Cardiac muscle cell (in vitro differentiated cells and primary cell): ENCODE measurements at places on chromosomes 4 and X.

DNA sequence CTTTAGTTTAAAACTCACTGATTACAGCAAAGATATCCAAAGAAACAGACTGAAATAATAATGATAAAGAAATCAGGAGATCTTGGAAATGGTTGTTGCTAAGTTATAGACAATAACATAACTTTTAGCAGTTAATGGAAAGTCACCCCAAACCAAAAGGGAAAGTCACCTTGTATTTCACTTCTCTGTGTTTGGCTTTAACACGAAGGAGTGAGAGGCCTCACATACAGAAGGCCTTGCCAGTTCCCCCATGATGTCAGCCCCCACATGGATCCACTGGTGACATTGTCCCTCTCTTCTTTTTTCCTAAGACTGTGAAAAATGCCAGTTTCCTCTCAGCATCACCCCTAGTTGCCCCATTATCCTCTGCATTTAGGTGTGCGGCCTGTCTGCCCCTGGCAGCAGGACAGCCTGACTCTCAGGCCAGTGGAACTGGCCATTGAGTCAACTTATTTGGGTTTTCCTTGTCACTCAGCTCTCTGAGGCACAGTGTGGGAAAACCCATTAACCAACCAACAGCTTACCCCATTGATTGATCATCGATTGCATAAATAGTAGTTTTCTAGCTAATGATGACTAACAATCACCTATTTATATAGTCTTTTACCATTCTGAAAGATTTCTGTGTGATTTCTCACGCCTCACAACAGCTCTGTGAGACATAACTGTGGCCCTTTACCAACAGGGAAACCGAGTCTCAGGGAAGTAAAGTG is 308.1 kb downstream of the PTTG2 start:
- H3K36me3 ChIP-seq, result no peaks in the 10 kb centered on the region
- H3K4me1 ChIP-seq, result no peaks in the 10 kb centered on the region
- H3K27ac ChIP-seq, result no peak overlapping the region
- no peak for DNase-seq

GRCh38 chr4:10457255-10457801 is at the start of gene ZNF518B:
Gene ZNF518B, minus strand, starts transcription at chr4:10457426. Its CDS starts 11,098 bp downstream, at chr4:10446328.
- DNase-seq, result peak; percentile 81
- peaks cover 33% of the 10 kb centered on the region for H3K27me3 ChIP-seq
- H3K4me3 ChIP-seq, result peak within 1 kb of the TSS; percentile 30
- peaks cover 6% of the 10 kb centered on the region for H3K36me3 ChIP-seq
- H3K4me1 ChIP-seq, result no peaks in the 10 kb centered on the region

DNA sequence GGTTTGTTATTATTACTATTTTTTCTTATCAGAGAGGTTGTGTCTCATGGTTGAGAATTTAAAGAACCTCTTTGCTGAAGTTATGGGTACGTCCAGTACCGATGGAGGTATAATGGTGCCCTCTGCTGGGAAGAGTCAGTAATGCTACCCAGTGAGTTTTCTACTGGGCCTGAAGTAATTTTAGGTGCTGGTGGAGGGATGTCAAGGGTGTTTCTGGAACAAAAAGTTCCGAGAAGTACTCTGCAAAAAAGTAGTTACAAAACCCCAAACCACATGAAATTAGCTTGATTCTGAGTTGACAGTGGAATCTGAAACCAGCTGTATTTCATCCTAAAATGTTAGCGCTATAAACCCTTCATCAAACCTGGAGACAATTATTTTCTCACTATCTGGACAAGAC is 102.5 kb upstream of the MID1 start:
- DNase-seq, result peak; percentile 77
- H3K36me3 ChIP-seq, result no peaks in the 10 kb centered on the region
- H3K4me3 ChIP-seq, result no peak overlapping the region
- peak overlapping the region; percentile 52 for H3K27ac ChIP-seq
- H3K4me1 ChIP-seq, result no peaks in the 10 kb centered on the region
- H3K27me3 ChIP-seq, result no peaks in the 10 kb centered on the region

- no peaks in the 10 kb centered on the region for H3K27me3 ChIP-seq
- H3K36me3 ChIP-seq, result no peaks in the 10 kb centered on the region
- peak; percentile 91 for DNase-seq
- H3K4me3 ChIP-seq, result no peak overlapping the region
- H3K27ac ChIP-seq, result no peak overlapping the region
Observed at GRCh38 chrX:153900831-153901752, 3.4 kb upstream of the AVPR2 start.

GRCh38 chrX:154795016-154795415 is 10.3 kb downstream of the MPP1 start:
- H3K4me3 ChIP-seq, result no peak overlapping the region
- no peak for DNase-seq
- no peaks in the 10 kb centered on the region for H3K36me3 ChIP-seq
- H3K27ac ChIP-seq, result no peak overlapping the region
- no peaks in the 10 kb centered on the region for H3K27me3 ChIP-seq

- H3K4me1 ChIP-seq, result no peaks in the 10 kb centered on the region
- H3K36me3 ChIP-seq, result no peaks in the 10 kb centered on the region
- no peak for DNase-seq
- H3K4me3 ChIP-seq, result no peak overlapping the region
- no peak overlapping the region for H3K27ac ChIP-seq
Observed at GRCh38 chr4:100290585-100290984, 100.3 kb upstream of the DDIT4L start.

- H3K36me3 ChIP-seq, result no peaks in the 10 kb centered on the region
- H3K27ac ChIP-seq, result no peak overlapping the region
- H3K27me3 ChIP-seq, result no peaks in the 10 kb centered on the region
- H3K4me3 ChIP-seq, result no peak overlapping the region
Observed at GRCh38 chr4:108834166-108834834, 71.4 kb upstream of the ETNPPL start.

- no peak for DNase-seq
- H3K36me3 ChIP-seq, result no peaks in the 10 kb centered on the region
- no peaks in the 10 kb centered on the region for H3K27me3 ChIP-seq
Observed at GRCh38 chr4:89754531-89754930, 82.4 kb downstream of the SNCA start.

GRCh38 chr4:138952411-138952810 is 63.2 kb upstream of the NOCT start:
- no peaks in the 10 kb centered on the region for H3K4me1 ChIP-seq
- no peak overlapping the region for H3K4me3 ChIP-seq
- no peaks in the 10 kb centered on the region for H3K27me3 ChIP-seq
- no peak for DNase-seq
- H3K27ac ChIP-seq, result no peak overlapping the region

DNA sequence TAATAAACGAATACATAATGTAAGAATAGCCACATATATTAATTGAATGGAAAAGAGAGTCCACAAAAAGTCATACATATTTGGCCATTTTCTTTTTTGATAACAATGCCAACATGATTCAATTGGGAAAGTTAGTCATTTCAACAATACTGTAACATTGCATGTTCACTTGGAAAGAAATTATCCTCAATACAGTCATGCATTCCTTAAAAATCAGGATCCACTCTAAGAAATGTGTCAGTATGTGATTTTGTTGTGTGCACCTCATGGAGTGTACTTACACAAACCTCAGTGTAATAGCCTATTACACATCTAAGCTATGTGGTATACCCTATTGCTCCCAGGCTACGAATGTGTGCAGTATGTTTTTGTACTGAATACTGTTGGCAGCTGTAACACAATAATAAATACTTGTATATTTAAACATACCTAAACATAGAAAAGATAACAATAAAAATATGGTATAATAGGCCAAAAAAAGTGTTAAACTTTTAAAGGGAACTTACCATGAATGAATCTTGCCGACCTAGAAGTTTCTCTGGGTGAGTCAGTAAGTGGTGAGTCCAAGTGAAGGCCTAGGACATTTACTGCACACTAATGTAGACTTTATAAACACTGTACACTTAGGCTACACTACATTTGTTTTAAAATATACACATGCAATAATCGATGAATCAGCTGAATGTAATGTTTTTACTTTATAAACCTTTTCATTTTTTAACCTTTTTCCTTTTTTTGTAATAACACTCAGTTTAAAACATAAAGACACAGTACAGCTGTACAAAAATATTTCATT is 806.8 kb downstream of the PCDH18 start:
- no peak overlapping the region for H3K27ac ChIP-seq
- DNase-seq, result no peak
- H3K4me3 ChIP-seq, result no peak overlapping the region
- no peaks in the 10 kb centered on the region for H3K36me3 ChIP-seq

GRCh38 chrX:153441981-153442380 is 3.9 kb downstream of the TREX2 start:
- no peaks in the 10 kb centered on the region for H3K27me3 ChIP-seq
- H3K4me1 ChIP-seq, result no peaks in the 10 kb centered on the region
- H3K36me3 ChIP-seq, result no peaks in the 10 kb centered on the region
- no peak overlapping the region for H3K27ac ChIP-seq
- H3K4me3 ChIP-seq, result no peak overlapping the region

DNA sequence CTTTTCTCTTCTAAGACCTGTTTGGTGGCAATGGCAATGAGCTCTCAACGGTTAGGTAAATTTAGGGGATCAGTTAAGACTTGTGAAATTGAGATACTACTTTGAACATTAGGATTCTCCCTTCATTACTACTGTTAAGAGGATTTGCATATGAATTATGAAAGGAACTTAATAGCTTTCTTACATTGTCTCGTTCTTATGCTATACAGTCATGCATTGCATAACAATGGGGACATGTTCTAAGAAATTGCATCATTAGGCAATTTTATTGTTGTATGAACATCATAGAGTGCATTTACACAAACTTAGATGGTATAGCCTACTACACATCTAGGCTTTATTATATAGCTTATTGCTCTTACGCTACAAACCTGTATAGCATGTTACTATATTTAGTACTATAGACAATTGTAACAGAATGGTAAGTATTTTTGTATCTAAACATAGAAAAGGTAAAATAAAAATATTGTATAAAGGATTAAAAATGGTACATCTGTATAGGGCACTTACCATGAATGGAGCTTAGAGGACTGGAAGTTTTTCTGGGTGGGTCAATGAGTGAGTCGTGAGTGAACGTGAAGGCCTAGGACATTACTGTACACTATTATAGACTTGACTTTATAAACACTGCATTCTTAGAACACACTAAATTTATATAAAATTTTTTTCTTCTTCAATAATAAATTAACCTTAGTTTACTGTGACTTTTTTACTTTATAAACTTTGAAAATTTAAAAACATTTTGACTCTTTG is 62.5 kb downstream of the PAQR3 start:
- H3K36me3 ChIP-seq, result peaks cover 30% of the 10 kb centered on the region
- H3K27me3 ChIP-seq, result no peaks in the 10 kb centered on the region
- no peaks in the 10 kb centered on the region for H3K4me1 ChIP-seq

DNA sequence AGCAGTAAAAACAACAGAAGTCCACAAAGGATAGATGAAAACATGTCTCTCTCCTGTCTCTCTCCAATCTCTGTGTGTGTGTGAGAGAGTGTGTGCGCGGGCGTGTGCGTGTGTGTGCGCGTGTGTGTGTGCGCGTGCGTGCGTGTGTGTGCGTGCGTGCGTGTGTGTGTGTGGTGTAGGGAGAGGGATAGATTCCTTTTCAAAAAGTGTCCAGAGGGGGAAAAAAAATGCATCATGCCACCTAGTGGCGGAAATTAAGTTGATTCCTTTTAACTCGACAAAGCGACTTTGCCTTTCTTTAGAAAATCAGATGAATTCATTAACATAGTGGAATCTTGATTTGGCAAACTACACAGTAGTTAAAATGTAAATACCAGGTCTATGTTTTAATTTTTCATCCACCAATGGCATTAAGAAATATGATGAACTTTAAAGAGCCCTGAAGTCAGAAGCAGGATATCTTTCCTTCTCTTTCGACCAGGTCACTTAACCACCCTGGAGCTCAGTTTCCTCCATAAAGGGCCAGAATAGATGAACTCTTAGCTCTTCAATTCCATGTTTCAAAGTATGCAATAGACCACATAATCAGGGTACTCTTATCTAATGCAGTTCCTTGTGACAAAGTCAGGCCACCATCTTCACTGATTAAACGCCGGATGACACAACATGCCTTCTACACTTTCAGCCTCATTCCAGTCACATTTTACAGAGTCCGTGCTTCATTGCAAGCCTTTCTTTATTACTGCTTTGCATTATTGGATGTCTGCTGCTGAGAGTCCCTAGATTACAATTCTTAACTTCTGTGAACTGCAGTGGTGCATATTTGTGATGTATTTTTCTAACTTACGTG is 162.8 kb downstream of the FBXO8 start:
- DNase-seq, result peak; percentile 67
- H3K36me3 ChIP-seq, result no peaks in the 10 kb centered on the region
- H3K27me3 ChIP-seq, result no peaks in the 10 kb centered on the region
- H3K4me1 ChIP-seq, result peaks cover 13% of the 10 kb centered on the region
- H3K27ac ChIP-seq, result no peak overlapping the region

- H3K4me3 ChIP-seq, result no peak overlapping the region
- peak; percentile 7 for DNase-seq
- no peak overlapping the region for H3K27ac ChIP-seq
- no peaks in the 10 kb centered on the region for H3K36me3 ChIP-seq
Observed at GRCh38 chr4:74499986-74500781, 55.2 kb downstream of the AREG start.

- H3K27me3 ChIP-seq, result no peaks in the 10 kb centered on the region
- H3K36me3 ChIP-seq, result no peaks in the 10 kb centered on the region
- no peak overlapping the region for H3K4me3 ChIP-seq
- H3K4me1 ChIP-seq, result peaks cover 7% of the 10 kb centered on the region
- H3K27ac ChIP-seq, result peak overlapping the region; percentile 6
Observed at GRCh38 chr4:121242188-121242750, 78.1 kb upstream of the TNIP3 start.

GRCh38 chr4:72358483-72358882 is 210.5 kb downstream of the ADAMTS3 start:
- H3K4me1 ChIP-seq, result no peaks in the 10 kb centered on the region
- H3K27ac ChIP-seq, result no peak overlapping the region
- no peaks in the 10 kb centered on the region for H3K36me3 ChIP-seq
- no peak overlapping the region for H3K4me3 ChIP-seq
- no peak for DNase-seq

GRCh38 chrX:28670074-28670473 is 82.8 kb downstream of the IL1RAPL1 start:
- no peak overlapping the region for H3K27ac ChIP-seq
- no peaks in the 10 kb centered on the region for H3K36me3 ChIP-seq
- no peak for DNase-seq
- H3K27me3 ChIP-seq, result no peaks in the 10 kb centered on the region
- H3K4me3 ChIP-seq, result no peak overlapping the region
- H3K4me1 ChIP-seq, result no peaks in the 10 kb centered on the region

DNA sequence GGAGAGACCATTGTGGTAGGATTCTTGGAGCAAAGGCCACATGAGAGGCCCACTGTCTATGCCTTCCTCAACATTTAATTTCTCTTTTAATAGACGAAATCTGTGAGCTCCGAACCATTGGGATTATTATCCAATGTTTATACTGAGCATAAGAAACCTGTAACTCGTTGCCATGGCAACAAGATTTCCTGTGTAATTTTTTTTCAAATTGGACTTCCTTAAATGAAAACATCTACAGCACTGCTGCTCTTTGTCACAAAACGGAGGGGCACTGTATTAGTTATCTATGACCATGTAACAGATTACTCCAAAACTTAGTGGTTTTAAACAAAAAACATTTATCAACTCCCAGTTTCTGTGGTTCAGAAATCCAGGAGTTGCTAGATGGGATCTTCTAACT is 38.7 kb downstream of the PPP1R2C start:
- H3K27me3 ChIP-seq, result no peaks in the 10 kb centered on the region
- peak; percentile 61 for DNase-seq
